ENCODE measurements at places on chromosomes 13 and 19. TPM values are rescaled to one million over a fixed set of nuclear protein-coding genes. Genes with fewer than 3 reads are reported as not detected.

GRCh38 chr13:46743191-46743590, 53.8 kb downstream of the ESD start:
- DNase-seq = no peak

- no peak for DNase-seq
Measured at GRCh38 chr13:85137516-85137915, 661.7 kb downstream of the SLITRK6 start.

- no peak for DNase-seq
Measured at GRCh38 chr13:79547211-79548195, 66.5 kb downstream of the NDFIP2 start.

GRCh38 chr13:45751885-45752284, 49.8 kb downstream of the CBY2 start:
- no peak for DNase-seq

ZNF177 gene
- 1.2 TPM for total RNA-seq

DNA sequence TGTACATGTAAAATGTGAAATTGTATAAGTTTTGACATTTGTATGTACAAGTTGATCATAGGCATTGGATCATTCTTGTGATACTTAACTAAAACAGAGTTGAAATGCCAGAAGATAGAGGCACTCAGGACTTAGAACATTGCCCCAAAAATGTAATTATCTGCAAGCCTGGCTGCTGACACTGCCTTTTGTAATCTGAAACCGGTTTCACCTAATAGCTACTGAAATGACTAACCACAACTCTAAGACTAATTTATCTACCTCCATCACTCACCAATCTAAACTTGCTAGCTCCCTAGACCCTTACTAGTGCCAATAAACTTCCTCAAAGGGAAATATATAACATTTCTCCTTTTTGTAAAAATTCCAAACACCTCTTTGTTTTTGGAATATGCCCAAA, 2596.2 kb downstream of the PCDH9 start:
- DNase-seq = no peak

- no peak for DNase-seq
Measured at GRCh38 chr13:66367356-66367755, 862.8 kb downstream of the PCDH9 start.

RDH8 gene
- total RNA-seq = 0.53 TPM

GPR183 gene
- total RNA-seq = not detected

- DNase-seq = no peak
Measured at GRCh38 chr13:48896312-48896711, 79.4 kb upstream of the FNDC3A start.

DNA sequence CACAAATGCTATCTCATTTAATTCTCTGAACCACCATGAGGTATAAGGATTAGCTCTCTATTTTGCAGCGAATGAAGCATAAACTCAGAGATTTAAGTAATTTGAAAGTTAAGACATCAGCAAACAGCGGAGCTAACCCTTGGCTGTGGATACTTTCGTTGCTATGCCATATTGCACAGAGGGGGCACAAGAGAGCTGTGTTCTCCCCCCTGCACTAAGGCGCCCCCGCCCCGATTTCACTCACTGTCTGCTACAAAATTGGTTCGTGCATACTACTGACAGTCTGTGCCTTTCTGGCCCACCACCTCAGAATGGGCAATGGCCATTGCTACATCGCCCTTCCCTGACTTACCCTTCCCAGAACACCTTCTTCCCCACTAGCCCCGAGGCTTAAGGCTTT, 105.7 kb upstream of the OBI1 start:
- no peak for DNase-seq

DNA sequence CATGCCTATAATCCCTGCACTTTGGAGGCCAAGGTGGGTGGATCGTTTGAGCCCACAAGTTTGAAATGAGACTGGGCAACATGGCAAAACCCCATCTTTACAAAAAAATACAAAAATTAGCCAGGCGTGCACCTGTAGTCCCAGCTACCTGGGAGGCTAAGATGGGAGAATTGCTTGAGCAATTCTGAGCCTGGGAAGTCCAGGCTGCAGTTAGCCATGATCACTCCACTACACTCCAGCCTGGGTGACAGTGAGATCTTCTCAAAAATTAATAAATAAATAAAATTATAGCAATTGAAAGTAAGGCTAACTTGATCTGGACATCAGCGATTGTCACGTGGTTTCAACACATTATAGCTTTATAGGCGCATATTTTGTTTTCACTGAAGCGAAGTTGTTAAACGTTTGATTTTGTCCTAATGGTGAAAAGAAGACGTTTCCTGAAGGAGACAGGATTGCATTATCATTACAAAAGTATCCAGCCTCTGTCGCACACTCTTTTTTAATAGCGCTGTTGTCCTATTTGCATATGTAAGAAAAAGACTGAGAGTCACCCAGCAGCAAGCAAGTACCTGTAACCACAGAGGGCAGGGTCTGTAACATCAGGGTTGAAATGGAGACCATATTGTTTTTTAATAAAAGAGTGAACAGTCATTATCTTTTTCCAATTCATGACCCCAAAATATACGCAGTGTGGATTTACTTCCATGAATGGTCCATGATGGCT, 335.7 kb downstream of the DCT start:
- no peak for DNase-seq

KLK5 gene
- not detected for total RNA-seq

DNA sequence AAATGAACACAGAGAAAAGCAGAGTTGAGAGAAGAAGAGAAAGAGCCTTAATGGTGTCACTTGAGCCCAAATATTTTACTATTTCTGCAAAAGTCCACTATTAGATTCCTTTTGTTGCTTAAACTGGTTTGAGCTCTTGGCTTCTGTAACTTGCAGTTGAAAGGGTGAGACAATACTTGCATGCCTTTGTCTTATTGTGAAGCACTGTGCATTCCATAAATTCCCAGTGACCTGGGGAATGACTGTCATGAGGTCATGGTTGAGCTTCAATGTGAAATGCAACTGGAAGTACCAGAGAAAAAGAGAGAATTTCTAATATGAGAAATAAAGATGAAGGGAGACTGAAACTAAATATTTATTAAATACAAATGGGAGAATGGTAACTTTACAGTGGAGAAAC, 310.9 kb downstream of the TDRD3 start:
- no peak for DNase-seq

DNA sequence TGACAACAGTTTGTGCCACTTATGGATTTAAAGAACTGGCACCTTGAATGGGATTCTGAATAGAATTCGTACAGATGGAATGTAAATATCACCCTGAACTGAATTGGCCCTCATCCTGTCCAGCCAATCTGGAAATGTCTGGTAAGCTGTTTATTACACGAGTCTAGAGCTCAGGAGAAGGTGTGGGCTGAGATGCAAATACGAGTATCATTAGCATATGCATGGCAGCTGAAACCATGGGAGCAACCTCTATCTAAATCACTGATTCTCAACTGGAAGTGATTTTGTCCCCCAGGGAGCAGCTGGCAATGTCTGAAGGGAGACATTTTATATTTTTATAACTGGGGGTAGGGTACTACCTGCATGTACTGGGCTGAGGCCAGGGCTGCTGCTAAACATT, 15.6 kb upstream of the VWA8 start:
- DNase-seq = no peak

Data from SK-MEL-5 (cell line).